Effector memory CD4-positive, alpha-beta T cell (primary cell): ENCODE measurements at places on chromosomes 5 and 9.

DNA sequence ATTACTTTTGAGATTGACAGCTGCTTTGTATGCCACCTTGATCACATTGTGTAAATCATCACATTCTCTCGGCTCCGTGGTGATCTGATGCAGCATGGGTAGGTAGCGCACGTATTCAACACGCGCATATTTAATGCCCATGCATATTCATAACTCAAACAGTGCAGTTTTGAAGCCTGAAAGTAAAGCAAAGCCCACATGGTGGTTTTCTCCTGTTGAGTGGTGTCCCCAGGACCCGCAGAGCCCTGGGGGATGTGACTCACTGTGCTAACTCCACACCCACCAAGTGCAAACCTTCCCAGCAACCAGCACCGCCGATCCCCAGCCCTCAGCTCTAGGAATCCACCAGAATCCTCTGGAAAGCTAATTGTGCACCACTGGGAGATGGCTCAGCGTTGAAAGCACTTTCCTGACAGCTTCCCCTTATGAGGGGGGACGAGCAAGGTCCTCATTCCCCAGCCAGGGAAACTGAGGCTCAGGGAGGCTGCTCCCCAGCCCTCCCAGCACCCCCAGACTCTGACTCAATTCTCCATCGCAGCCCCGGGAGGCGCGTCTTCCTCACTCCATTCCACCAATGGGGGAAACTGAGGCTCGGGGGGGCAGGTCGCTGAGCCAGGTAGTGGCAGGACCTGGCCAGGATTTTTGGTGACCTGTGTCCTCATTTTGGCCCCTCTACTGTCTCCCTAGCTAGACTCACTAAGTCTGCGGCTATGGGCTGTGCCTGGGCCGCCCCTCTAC is 46.4 kb downstream of the SARDH start:
- no peak for DNase-seq

DNA sequence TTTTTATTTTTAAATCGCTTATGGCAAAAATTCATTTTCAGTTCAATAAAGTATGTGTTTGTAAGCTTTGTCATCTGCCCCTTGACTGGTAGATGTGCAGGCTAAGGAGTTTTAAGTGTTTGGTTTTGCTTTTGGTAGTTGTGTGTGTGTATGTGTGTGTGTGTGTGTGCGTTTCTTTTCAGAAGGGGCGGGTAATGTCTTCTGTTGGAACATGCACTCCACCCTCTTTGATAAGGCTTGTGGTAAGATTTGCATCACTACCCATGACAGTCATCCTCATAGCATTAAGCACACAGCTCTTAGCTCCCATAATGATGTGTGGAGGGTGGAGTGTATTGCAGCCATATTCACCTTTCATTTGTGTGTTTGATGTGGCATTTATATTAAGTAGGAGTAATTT is 92.1 kb upstream of the FSD1L start:
- no peak for DNase-seq

DNA sequence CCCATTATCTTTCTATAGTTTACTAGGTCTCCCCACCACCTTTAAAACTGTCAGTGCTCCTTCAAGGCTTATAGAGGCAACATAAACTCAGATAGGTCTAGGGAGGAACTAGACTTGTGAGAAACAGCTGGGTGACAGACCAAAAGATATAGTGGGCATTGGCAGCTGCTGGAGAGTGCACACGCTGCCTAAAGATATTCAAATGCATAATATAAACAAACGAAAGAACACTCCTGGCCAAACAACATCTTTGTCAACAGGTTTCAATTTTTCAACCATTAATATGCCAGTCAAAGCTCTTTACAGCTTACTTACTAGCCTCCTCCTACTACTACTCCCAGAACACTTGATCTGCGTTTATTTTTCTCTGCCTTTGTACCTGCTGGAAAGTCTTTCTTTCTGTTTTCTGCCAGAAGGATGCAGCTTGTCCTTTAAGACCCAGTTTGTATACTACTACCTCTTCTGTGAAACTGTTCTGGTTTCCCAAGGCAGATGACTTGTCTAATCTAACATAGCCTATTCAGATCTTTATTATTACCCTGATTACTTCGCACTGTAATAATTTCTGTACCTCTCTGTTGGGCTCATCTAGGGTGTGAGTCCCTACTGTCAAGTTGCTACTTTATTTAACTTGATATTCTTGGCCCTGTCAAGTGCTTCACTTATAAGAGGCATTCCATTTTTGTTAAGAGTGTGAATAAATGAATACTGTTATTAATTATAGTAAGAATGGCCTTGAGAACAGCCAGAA is 14.3 kb downstream of the KDM3B start:
- no peak for DNase-seq

DNA sequence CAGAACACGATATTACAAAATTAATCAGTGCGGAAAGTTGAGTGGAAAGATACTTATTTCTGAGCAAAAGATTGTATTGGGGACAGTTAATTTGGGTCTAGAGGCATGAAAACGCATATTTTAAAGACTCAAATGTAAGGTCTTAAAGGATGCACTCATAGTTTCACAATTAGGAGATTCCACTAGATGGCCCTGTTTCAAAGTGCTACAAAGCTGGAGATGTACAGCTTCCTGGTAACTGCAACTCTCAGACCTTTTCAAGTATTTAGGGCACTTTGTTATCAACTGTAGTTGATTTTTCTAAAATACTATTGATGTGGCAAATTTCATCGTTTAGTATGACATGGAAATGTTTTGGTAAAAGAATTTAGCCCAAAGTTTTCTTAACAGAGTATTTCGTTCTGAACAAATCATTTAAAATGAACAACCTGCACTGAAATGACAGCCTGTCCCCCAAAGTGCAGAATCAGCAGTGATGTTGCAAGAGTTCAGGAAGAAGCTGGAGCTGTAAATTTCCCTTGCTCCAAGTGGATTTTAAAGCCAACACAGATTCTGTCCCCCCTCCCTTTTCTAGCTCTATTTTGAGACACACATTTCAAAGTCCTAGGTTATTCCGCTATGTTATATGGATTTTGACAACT is 16.2 kb upstream of the NDUFB6 start:
- DNase-seq, result no peak

GRCh38 chr5:90017239-90017638 is 392.3 kb downstream of the CETN3 start:
- no peak for DNase-seq

- DNase-seq, result no peak
Observed at GRCh38 chr5:141529002-141529401, 40.1 kb downstream of the PCDHGC5 start.

DNA sequence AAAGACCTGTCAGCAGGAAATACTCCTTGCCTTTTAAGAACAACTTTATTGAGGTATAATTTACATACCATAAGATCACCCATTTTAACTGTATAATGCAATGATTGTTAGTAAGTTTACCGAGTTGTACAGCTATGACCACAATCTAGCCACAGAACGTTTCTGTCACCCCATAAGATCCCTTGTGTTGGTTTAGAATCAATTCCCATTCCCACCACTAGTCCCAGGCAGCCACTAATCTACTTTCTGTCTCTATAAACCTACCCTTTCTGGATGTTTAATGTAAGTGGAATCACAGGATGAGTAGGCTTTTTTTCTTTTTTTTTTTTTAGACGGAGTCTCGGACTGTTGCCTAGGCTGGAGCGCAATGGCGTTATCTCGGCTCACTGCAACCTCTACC is 4.4 kb downstream of the GPR107 start:
- no peak for DNase-seq

- no peak for DNase-seq
Observed at GRCh38 chr9:133692364-133692985, 45.7 kb downstream of the SARDH start.

GRCh38 chr5:98309785-98310598 is 463.5 kb upstream of the RGMB start:
- no peak for DNase-seq

GRCh38 chr5:126464016-126464415 is 40.8 kb downstream of the GRAMD2B start:
- DNase-seq, result no peak

GRCh38 chr5:53362521-53362941 is 117.9 kb upstream of the FST start:
- no peak for DNase-seq

DNA sequence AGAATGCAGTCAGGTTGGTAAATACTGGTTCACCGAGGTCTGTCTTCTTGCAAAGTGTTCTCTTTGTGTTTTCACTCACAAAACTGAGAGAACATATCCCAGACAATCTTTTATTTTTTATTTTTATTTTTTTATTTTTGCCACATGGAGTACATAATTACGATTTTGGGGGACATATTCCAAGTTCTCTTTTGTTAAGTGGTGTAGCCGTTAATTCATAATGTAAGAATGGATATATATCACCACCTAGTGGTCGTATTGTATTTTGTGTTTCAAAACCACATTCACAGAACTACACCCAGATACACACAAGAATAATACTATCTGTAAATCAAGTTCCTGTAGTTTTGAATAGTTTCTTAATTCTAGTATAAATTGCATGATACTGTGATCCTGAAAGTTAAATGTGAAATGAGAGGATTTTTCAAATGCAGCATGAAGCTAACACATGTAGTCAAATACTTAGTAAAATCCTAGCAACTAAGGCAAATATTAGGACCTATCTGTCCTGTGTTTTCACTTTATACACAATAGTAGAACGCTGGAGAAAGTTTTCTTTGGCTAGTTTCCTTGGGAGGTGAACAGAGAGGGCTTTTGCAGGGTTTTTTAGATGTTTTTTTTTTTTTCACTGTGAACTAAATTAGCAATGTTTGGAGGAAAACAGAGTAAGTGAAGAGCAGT is 92.7 kb downstream of the VCAN start:
- DNase-seq, result no peak

DNA sequence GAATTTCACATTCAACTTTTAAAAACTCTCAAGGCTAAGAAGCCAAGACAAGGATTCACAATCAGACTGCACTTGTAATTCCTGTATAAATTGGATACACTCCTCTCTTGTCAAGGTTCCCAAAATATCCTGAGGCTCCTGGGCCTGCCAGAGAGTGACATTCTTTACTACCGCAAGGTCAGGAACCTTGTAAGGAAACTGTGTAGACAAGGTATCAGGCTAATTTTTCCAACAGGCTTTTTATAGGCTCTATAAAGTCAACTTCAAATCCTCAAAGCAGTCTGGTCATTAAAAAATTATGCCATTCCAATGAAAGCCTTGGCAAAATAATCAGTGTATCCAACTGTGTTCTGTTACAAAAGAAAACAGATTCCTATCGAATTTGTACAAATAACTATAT is 15.5 kb upstream of the PAIP1 start:
- DNase-seq, result no peak

DNA sequence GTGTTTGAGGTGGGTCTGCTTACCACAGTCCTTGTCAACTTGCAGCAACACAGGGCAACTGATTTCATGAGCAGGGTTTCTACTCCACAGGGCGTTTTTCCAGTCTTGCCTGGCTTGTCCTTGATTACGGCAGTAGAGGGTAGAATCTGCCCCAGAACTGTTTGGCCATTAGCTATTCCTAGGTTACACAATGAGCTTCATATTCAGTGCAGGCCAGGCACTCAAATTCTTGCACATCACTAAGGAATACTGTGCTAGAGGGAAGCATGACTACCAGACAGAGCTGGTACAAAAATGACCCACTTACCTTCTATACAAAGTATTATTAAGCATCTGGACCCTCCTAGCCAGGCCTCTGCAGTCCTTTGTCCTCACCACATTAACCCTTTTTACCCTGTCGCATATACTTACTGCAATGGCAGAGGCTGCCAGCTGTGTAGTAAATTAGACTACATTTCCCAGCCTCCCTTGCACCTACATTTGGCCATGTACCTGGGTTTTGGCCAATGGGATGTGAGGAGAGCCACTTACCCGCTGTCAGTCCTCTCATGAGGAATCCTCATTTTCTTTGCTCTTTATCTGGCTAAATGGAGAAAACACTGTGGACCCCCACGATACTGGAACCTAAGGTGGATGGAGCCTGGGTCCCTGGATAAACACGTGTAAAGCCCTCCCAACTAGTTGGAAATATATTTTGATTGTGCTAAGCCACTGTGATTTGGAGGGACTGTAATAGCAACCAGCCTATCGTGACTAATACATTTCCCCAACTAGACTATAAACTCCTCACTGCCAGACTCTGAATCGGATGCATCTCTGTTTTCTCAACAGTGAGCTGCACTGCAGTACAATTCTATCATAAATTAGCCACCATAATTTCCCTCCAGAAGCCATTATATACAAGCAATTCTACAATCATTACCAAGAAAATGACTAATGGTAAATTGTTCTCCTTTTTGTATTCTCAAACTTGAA is 218.7 kb downstream of the GLIS3 start:
- no peak for DNase-seq

- no peak for DNase-seq
Observed at GRCh38 chr5:96067251-96067650, 105.6 kb upstream of the ELL2 start.

DNA sequence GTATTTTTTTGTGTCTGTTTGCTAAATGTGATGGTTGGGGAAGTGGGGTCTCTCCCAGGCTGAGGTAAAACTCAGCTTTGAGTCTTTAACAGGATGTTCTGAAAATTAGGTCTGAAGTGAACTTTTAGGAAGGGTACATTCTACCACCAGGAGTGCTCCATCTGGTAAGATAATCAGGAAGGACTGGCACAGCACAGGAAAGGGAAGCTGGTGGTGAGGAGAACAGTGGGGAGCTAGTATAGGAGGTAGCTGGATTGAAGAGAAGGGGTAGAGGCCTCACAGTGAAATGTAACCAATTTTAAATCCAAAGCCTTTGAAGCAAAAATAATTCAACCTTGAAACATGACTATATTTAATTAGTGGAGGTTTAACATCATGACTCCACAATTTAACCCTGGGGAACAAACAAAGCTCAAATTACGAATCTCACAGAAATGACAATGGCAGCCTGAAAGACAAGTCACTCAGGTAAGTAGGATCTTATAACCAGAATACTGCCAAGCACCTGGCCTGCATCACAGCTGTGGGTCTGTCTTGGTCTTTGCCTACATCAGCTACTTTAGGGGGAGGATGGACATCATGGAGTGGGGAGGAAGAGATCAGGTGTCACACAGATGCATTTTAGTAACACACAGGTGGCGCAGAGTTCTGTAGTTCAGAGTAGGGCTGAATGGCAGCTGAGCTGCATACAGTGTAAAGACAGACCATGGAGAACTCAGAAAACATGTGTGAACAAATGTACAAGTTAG is 445.3 kb downstream of the DMRT2 start:
- no peak for DNase-seq

GRCh38 chr5:121987685-121988073 is 25.9 kb downstream of the SRFBP1 start:
- DNase-seq, result no peak

- DNase-seq, result no peak
Observed at GRCh38 chr5:9356351-9356825, 189.5 kb downstream of the SEMA5A start.

DNA sequence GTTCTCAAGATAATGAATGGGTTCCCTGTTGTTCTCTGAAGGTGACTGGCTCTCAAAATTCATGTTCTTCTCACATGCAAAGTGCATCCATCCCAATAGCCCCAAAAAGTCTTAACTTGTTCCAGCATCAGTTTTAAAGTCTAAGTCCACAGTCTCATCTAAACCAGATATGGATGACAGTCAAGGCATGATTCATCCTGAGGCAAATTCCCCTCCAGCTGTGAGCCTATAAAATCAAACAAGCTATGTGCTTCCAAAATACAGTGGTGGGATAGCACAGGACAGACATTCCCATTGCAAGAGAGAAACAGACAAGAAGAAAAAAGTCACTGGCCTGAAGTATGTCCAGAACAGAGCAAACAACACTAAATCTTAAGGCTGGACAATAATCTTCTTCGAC is 25.4 kb downstream of the FBXO10 start:
- no peak for DNase-seq

- no peak for DNase-seq
Observed at GRCh38 chr9:135961811-135962695, 880 bp upstream of the UBAC1 start.
